CD4-positive, CD25-positive, alpha-beta regulatory T cell (primary cell): ENCODE measurements at places on chromosomes 3 and 15. TPM values are rescaled to one million over a fixed set of nuclear protein-coding genes. Genes with fewer than 3 reads are reported as not detected.

SH3GL3 gene
- not detected for total RNA-seq

INSYN1 gene
- not detected for total RNA-seq

- no peak for DNase-seq
Observed at GRCh38 chr3:2771193-2771592, 339.0 kb downstream of the IL5RA start.

DNA sequence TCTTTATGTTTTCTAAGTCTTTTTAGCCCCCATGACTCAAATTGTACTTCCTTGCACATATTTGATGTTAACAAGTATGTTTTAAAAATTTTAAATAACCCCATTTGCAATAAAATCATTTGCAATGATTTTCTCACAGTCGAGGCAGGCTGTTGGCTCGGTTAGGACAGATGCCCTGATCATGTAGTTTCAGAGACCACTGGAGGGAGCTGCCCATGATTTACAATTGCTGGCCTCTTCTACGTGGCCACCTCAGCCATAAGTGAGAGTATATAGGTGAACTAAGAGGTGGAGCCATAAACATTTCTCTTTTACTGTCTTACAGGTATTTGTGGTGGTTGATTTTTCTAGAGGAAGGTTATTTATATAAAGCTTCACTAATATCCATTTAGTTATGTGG, 1.7 kb downstream of the DTWD1 start:
- no peak for DNase-seq

GRCh38 chr3:85303156-85303555, 344.4 kb downstream of the CADM2 start:
- no peak for DNase-seq

DNA sequence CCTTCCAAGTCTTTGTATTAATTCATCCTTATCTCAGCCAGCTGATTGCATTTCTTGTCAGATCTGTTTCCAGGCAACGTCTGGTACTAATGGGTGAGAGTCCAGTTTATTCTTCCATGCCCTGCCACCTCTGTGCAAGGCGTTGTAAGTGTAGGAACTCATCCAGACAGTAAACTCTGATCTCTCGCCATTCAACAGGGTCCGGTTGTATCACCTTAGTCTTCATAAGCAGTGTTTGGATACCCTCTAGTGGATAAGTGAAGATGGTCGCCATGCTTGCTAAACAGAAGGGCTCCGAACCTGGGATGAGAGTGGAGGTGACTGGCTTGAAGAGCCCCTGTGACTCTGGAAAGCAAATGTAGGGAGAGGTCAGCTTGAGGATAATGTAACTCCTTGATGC, 51.6 kb upstream of the CMTM7 start:
- DNase-seq = peak; percentile 54
